Esophagus squamous epithelium (tissue), 5 donors: ENCODE measurements at places on chromosomes 5 and 9.
A peak's percentile ranks its signal among the peaks of the same experiment; 100 is the strongest.

GRCh38 chr5:84370176-84370575, 14.5 kb downstream of the EDIL3 start:
- DNase-seq, result no peak

DNA sequence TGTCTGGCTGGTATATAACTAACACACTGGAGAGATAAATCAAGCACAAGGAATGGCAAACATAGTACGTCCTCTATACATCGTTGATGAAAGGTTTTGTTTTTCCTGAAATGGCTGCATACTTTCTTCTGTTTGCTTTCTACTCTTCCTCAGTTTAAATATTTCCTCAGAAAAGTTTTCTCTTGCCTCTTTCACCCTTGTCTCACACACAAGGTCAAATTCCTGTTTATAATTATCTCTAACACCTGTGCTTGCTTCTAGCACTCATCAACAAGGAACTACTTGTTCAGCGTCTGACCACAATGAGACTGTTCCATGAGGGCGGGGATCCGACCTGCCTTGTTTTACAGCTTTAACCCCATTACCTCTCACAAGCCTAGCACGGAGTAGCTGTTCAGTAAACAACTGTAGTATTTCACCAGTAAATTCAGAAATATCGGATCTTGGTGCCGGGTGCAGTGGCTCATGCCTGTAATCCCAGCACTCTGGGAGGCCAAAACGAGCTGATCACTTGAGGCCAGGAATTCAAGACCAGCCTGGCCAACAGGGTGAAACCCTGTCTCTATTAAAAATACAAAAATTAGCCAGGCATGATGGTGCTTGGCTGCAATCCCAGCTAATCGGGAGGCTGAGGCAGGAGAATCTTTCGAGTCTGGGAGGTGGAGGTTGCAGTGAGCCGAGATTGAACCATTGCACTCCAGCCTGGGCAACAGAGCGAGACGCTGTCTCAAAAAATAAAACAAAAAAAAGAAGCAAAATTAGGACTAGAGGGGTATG, 37.0 kb downstream of the NR6A1 start:
- no peak for DNase-seq

GRCh38 chr5:172319708-172320441, 36.3 kb upstream of the UBTD2 start:
- no peak for DNase-seq

DNA sequence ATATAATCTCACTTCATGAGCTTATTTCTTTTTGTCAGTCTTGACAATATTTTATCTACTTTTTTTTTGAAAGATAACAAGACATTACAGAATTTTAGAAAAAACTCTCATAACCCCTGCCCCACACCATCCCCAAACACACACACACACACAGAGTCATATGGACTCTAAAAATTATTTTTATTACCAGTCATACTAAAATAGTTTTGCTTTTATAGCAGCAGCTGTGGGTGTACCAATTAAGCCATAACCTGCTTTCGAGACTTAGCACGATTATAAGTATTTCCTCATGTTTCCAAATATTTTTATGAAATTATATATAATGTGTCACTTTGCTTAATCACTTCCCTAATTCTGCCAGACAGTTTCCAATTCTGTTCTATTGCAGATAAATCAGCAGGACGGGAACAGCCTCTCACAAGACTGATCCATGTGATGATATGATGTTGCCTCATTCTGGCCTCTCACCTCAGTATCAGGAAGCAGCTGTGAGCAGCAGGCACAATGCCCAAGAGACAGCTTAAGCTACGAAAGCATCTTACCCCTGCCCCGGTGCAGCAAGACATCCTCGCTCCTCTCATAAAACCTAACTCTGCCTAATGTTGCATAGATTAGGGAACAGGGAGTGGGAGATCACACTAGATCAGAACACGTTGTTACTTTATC, 7.0 kb downstream of the PDCL start:
- no peak for DNase-seq

DNA sequence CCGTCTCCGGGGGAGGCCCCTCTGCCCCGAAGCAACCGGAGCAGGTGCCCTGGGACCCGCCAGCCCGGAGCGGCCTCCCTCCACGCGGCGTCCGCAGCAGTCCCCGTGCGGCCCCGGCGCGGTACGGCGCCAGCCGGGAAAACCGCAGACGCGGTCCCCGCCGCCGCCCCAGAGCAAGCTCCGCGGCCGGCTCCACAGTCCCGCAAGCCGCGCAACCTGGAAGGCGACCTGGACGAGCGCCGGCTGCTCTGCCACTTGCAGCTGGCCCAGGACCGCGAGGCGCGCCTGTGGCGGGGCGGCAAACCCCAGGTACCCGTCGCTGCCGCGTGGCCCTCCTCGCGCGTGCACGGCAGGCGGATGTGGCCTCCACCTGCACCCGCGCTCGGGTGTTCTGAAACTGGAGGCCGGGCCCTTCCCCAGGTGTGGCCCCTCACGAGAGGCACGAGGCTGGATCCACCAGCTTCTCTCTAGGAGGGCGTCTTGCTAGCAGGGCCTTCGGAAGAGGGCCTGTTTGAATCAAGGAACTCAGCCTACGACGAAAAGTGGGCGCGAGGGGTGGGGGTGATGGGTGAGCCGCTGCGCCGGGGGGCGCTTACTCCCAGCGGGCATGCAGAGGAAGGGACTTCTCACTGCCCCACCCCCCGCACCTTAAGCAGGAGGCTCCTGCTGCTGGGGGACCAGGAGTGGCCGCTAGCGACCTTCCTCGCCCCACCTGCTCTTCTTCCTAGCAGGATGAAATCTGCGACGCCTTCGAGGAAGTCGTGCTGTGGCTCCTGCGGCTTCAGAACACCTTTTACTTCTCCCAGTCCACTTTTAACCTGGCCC, 602 bp downstream of the CCNI2 start:
- DNase-seq, result no peak

DNA sequence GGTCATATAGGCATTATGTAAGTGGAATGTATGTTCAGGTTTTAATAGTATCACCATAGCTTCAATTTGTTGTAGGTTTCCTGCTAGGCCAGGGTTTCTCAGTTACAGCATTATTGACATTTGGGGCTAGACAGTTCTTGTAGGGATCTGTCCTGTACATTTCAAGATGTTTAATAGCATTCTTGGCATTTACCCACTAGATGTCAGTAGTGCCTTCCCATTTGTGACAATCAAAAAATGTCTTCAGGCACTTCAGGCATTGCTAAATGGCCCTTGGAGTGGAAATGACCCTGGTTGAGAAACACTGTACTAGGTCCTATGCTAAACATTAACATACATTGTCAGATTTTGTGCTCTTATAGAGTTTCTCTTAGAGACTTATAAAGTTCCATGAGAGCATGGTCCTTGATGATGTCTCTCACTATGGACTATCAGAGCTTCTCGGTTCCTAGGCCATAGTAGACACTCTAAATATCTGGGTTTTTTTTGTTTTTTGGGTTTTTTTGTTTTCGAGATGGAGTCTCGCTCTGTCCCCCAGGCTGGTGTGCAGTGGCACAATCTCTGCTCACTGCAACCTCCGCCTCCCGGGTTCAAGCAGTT, 1.4 kb downstream of the KIF20A start:
- no peak for DNase-seq

- no peak for DNase-seq
Measured at GRCh38 chr5:61744690-61745619, 412.9 kb downstream of the ZSWIM6 start.

- DNase-seq, result no peak
Measured at GRCh38 chr5:76715736-76716455, at the start of gene F2R. Gene F2R (plus strand): TSS chr5:76716126. CDS start chr5:76716308, 182 bp downstream.

DNA sequence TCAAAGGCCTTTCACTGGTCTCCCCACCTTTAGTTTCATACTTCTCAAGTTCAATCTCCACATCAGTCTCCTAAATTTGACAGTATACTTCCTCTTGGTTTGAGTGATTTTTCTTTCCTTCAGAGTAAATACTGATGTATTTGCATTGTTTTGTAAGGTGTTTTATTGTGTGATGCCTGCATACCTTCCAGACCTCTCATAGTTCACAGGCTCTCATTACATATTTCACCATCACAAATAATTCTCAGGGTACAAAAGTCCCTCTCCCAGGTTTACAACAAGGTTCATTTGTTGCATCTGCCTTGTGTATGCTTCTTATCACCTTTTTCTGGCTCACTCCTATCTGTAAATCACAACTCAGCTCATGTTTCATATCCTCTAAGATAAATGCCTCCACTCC, 22.2 kb upstream of the TUSC1 start:
- DNase-seq, result no peak

DNA sequence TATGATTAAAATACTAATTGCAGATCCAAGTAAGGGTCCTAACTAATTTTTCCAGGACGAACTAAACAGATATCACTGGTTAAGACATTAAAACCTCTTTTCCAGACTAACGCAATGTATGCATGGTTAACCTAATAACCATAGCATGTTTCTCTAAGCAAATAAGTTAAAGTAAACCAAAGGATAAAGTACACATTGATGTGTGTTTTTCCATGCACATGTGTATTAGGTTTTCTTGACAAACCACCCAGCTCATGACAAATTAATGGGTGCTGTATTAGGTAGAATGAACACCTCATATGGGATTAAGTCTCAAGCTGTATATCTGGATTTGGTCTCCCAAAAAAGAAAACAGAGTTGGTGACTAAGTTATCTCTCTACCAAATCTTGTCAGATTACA, 45.6 kb downstream of the ANKH start:
- DNase-seq, result no peak

DNA sequence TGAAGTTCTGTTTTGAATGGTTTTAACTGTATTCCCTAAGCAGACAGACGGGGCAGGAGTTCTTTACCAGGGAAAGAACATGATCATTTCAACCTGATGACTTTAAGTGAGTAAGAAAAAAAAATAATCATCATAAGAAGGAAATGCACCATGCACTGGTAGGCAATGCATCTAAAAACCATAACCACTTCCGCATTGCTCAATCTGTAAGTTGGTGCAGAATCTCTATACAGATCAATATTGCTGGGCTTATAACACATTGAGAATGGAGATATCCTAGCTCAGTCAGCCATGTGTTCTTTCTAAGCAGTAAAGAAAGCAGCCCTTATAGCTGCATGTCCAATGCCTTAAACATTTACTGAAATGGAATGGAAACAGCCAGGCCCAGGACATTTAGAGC, 407.1 kb upstream of the DMAC1 start:
- DNase-seq, result no peak

GRCh38 chr5:166330036-166330435, 1961.4 kb upstream of the WWC1 start:
- no peak for DNase-seq

DNA sequence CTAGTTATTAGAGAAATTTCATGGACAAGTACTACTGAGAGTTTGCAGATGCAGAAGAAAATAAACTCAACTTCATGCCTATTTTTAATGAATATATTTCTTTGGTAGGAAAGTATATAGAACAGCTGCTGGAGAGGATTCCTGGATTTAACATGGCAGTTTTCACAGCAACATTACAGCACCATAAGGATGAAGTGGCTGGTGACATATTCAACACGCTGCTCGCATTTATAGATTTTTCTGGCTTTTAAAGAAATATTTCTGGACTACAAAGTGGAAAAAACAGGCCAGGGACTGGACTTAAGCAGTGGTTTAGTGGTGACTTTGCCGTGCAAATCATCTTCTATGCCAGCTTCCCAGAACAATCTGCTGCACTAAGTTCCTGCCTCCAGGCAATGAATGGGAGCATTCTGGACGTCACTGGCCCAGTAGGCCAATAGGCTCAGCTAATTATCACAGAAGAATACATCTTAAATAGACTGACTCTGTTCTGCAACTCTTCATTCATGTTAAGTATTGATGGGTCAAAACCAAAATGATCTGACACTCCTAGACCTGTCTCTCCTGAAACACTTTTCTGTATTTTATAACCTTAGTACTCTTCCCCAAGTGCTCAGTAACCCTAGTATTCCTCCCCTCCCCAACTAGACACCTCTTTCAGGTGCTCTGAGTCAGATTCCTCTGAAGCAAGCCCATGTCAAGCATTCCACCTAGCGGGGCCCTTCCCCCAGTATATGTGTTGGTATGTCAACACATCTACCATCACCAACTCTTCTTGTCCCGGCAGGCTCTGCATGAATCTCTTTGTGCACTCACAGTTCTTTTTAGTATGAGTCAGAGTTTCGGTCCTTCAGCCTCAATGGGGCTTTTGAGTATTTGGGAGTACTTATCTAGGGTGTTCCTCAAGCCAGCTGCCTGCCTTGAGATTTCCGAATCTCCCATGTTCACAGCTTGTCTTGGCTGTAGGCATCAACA, 625.5 kb downstream of the CHSY3 start:
- no peak for DNase-seq

- DNase-seq, result no peak
Measured at GRCh38 chr5:115894342-115894741, 52.6 kb downstream of the AP3S1 start.

- DNase-seq, result no peak
Measured at GRCh38 chr9:34551751-34552605, 29.2 kb upstream of the ENHO start.

GRCh38 chr9:100637787-100638186, 59.9 kb downstream of the CAVIN4 start:
- DNase-seq, result no peak

GRCh38 chr5:154372661-154373060, 73.1 kb upstream of the SAP30L start:
- DNase-seq, result no peak

DNA sequence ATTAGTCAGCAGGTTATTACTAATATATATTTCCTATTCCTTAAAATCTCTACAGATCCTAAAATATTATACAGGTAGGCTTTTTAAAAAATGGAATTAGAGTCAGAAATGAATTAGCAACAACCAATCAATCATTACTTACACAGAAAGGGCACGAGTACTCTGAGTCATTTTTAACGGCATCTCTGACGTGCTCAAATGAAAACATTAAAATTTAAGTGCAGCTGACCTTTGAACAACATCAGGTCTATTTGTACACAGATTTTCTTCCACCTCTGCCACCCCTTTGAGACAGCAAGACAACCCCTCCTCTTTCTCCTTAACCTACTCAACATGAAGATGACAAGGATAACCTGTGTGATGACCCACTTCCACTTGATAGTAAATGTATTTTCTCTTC, 19.1 kb downstream of the AUH start:
- no peak for DNase-seq

DNA sequence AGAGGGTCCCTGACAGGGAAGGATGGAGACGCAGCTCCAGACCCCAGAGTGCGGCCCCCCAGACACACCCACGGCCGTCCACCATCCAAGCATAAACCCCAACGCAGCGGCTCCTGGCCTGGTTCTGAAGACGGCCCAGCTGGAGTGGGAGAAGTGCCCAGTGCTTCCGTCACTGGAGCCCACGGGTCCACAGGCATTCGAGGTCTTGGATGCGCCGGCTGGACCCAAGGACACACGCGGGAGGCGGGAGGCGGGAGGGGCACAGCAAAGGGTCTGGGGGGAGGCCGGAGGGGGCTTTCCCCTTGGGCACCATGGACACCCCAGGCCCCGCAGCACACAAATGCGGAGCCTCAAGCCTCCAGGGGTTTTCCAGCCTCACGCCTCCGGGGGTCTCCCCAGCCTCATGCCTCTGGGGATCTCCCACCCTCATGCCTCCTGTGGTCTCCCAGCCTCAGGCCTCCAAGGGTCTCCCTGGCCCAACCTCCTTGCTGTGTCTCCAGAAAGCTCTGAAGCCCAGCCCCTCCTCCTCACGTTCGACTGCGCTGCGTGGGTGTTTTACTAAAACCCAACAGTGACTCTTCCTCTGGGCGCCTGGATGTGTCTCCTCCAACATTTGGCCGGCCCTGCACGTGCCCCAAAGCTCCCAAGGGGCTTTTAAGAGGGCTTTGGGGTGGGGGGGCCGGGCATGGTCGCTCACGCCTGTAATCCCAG, 15.2 kb downstream of the EXD3 start:
- DNase-seq, result no peak

- DNase-seq, result no peak
Measured at GRCh38 chr5:140249536-140249935, 53.4 kb downstream of the PFDN1 start.

- no peak for DNase-seq
Measured at GRCh38 chr5:95718203-95718602, 12.9 kb upstream of the RHOBTB3 start.

- DNase-seq, result peak; percentile 11
Measured at GRCh38 chr5:98774192-98775033, 950 bp downstream of the RGMB start.
